ENCODE measurements at places on chromosomes 7 and 10.

GRCh38 chr10:21347785-21348170 lies 177.7 kb downstream of the SKIDA1 start:
- no peak for DNase-seq
- peaks cover 20% of the 10 kb centered on the region for H3K4me1 ChIP-seq
- H3K27me3 ChIP-seq: peaks cover 5% of the 10 kb centered on the region
- no peak overlapping the region for H3K27ac ChIP-seq
- H3K36me3 ChIP-seq: no peaks in the 10 kb centered on the region
- H3K4me3 ChIP-seq: no peak overlapping the region

- H3K36me3 ChIP-seq: peaks cover 9% of the 10 kb centered on the region
- H3K4me3 ChIP-seq: no peak overlapping the region
- H3K4me1 ChIP-seq: peaks cover 7% of the 10 kb centered on the region
These were observed 31.6 kb downstream of the CSTF2T start for GRCh38 chr10:51667678-51668335.

DNA sequence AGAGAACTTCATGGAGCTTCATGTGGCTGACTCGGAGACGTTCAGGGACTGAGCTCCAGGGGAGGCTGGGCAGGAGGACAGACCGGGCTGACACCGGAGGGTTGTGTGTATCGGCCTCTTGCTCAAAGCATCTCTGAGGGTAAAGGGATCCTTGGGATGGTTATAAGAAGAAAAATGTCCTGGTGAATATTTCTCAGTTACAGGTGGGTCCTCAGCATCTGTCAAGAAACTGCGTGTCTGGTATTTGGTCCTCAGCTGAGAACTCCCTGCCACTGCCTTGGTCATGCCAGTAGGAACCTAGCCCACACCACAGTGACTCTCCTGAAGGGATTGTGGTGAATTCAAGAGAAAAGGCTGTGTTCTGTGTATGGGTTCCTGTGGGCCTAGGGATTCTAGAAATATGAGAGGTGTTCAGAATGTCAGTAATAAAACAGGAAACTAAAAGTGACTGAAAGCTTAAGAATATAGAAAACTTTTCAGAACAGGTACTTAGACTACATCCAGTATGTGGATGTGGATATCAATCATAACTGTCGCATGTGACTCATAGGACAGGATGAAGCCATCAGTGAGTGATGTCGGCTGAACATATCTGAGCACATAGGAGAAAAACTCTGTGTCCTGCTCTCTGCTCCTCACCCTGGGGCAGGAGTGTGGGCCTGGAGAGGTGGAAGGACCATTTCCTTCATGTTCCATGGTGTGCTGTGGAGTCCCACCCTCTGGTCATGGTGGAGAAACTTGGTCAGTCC lies 28.4 kb downstream of the MBL2 start:
- H3K4me3 ChIP-seq: no peak overlapping the region
- no peak overlapping the region for H3K27ac ChIP-seq
- peaks cover 4% of the 10 kb centered on the region for H3K27me3 ChIP-seq
- no peaks in the 10 kb centered on the region for H3K36me3 ChIP-seq

- no peak for DNase-seq
- H3K36me3 ChIP-seq: no peaks in the 10 kb centered on the region
- H3K27ac ChIP-seq: no peak overlapping the region
- H3K27me3 ChIP-seq: peaks cover 6% of the 10 kb centered on the region
These were observed 52.9 kb upstream of the PIK3CG start for GRCh38 chr7:106812027-106812643.

DNA sequence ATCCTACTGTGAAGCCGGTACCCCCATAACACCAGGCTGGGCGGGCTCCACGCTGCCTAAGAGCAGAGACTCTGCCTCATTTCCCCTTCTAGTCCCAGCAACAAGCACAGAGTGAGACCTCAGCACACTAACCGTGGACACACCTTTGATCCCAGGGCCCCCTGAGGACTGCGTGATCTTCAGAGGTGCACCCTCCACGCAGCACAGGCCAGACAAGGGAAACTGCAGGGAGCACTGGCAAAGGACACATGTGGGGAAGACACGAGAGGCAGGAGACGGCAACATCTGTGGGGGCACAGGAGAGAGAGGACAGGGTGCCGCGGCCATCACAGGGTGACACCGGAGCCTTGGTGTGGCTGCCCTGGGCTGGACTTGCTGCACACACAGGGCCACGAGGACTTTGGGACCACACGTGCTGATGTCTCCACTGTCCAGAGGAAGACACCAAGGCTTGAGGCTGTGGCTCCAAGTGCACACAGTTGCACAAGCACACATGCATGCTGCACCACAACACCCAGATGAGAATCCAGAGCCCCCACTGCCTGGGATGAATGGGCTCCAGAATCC lies 128.8 kb downstream of the PTPRN2 start:
- H3K27me3 ChIP-seq: peaks cover 24% of the 10 kb centered on the region
- no peak overlapping the region for H3K4me3 ChIP-seq
- no peak for DNase-seq
- H3K36me3 ChIP-seq: no peaks in the 10 kb centered on the region

GRCh38 chr7:44796034-44796503 lies 412 bp upstream of the PPIA start:
- peaks cover 32% of the 10 kb centered on the region for H3K36me3 ChIP-seq
- DNase-seq: no peak
- no peaks in the 10 kb centered on the region for H3K27me3 ChIP-seq
